OCI-LY7 (cell line): ENCODE measurements at places on chromosomes 1 and 21.
A peak's percentile ranks its signal among the peaks of the same experiment; 100 is the strongest.

- no peak for DNase-seq
These were observed 201.0 kb upstream of the CAMK1G start for GRCh38 chr1:209382231-209383100.

GRCh38 chr1:38991638-38992411, 749 bp downstream of the AKIRIN1 start:
- DNase-seq: peak; percentile 12

DNA sequence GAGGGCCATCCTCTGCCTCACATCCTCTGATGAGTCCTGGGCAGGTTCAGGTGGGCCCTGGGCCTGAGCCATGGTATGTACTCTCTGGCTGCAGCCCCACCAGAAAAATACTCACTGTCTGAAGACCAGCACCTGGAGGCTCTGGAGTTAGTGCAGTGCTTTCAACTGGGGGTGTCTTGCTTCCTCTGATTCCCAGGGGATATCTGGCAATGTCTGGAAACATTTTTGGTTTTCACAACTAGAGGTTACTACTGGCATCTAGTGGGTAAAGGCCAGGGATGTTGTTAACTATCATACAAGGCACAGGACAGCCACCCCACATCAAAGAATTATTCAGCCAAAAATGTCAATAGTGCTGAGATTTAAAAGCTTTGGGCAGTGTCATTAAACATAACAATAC, 152.7 kb downstream of the HIVEP3 start:
- no peak for DNase-seq

DNA sequence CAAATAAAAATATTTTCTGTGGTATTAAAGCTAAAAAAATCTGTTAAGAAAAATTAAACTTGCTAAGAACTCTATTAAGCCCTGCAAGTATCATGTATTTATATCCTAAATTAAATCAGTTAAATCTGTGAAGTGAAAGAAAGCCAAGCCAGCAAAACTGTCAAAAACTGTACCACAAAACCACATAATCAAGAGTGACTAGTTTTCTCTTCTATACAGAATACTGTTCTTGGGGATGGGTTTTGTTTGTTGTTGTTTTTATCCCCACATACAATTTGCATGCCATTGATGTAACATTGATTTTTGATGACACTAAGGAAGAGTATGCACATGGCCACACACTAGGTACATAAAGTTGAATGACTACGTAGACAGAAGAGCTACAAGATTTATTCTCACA, 20.4 kb downstream of the DPH5 start:
- DNase-seq: no peak

GRCh38 chr1:70556541-70556940, 145.5 kb downstream of the CTH start:
- no peak for DNase-seq
